ENCODE measurements at places on chromosomes 4 and X.

DNA sequence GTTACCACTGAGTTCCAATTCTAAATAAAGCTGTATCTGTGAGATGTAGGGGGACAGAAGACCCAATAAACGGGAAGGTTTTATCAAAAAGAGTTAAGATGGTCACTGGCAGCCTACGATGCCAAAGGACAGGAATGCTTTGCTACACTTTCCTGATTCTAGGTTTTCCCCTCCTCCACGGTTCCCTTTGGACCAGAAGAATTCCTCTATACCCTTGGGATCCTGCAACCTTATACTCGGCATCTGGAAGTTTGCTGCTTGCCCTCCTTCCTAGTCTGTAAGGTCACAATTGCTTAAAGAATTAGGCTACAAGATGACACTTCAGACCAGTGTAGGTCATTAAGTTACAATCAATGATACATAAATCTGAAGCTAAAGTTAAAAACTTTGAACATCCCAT is 64.3 kb downstream of the SCML2 start:
- no peak for DNase-seq

DNA sequence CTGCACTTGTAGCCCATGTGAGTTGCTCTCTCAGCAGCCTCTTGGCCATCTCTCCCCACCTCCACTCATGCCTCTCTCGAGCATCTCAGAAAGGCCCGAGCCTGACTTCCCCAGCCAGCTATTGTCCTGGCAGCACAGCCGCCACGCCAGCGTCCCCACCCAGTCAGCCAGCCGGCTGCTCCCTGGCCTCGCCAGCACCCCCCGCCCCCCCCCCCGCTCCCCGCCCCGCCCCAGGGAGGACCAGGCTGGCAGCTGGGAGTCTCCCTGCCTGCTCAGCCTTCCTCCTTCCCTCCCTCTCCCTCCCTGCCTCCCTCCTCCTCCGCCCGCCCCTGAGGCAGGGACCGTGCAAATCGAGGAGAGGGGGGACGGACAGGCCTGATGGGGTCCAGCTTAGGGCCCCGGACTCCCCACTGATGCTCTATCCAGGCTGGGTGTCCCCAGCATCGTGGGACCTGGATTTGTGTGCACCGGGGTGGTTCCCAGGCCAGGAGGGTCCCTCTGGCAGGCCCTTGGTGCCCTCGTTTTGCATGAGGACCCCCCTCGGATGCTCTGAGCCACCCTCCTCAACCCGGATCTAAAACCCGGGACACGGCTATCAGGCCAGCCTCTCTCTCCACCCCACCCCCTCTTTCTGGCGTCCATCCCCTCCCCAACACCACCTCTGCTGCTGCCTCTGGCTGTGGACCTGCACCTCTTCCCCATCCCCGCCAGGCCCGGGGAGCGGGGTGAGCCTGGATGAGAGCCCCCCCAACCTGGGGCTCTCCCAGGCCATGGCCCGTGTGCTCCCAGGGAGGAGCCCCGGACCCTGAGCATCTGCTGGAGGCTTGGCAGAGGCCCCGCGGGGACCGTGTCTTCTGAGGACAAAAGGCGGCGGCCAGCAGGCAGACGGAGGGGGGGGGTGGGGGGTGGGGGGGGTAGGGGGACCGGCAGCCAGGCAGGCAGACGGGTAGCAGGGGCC is at the start of gene GPR173:
Gene GPR173 (plus strand): TSS at position 621 of the 958 bp plus-strand sequence. CDS start 27,833 bp downstream, outside the sequence.
- DNase-seq = no peak

DNA sequence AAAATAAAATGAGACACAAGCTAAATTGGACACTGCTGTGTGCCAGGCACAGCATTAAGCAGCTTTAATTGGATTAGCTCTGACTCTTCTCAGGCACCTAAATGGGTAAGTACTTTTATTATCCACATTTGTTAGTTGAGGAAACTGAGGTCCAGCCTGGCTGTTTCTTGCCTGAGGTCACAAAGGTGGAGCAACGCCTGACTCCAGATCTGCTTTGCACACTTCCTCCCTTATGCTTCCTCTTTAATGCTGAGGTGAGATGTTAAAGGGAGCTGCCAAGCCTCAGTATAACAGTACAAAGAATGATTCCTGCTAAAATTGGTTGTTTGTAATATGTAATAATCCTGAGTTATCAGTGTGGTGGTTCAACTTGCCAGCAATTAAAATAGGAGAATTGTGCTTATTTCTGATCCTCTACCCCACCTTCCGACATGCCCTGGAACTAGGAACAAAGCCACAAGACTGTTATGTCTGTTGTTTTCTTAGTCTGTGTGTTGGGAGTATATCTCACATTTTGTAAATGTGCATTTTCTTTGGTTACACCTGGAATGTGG is 74.4 kb downstream of the AFF1 start:
- no peak for DNase-seq

DNA sequence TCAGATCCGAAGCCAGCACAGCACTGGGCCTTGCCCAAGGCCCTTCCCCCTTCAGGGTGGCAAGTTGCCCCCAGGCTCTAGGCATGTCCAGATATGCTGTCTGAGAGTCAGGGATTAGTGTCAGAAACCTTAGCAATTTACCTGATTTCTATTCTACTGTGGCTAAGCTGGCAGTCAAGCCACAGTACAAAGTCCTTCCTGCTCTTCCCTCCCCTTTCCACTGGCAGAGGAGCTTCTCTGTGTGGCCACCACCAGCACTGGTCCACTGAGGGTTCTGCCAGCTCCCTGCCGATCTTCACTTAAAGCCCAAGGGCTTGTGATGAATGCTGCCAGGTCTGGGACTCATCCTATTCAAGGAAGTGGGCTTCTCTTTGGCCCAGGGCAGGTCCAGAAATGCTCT is 324.5 kb upstream of the RPS6KA3 start:
- no peak for DNase-seq

GRCh38 chr4:41551536-41551935 is 13.6 kb downstream of the LIMCH1 start:
- no peak for DNase-seq

- no peak for DNase-seq
Measured at GRCh38 chr4:154234576-154234975, 257.0 kb downstream of the DCHS2 start.

DNA sequence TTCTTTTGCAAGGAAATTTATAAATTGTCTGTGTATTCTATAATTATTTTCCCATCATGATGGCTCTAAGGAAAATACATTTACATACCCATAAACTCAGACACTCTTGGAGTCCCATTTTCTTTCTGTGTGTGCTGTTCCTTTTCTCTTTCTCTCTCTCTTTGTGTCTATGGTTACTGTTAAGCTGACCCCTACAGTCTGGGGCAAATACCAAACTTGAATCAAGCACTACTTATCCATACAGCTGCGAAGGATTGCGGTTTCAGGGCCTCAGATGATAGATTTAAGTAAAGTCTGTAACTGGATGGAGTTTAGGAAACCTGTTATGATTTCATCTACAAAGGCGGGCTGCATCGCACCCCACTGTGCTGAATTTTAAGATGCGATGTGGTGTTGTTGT is 150.2 kb downstream of the SHROOM3 start:
- DNase-seq = no peak

DNA sequence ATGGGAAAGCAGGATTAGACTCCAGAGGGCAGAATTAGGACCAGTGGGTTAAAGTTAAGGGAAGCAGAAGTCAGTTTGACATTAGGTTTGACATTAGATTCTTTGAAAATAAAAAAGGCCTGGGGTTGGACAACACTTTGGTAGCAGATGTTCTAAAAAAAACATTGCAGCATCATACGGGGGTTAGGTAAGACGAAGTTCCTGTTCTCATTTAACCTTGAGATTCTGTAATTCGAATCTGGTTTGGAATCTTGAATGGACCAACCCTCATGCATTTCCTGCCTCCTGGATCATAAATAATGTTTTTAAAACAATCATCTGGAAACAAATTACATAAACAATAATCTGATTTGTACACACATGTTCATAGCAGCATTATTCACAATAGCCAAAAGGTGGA is 181.0 kb downstream of the SHROOM3 start:
- no peak for DNase-seq

DNA sequence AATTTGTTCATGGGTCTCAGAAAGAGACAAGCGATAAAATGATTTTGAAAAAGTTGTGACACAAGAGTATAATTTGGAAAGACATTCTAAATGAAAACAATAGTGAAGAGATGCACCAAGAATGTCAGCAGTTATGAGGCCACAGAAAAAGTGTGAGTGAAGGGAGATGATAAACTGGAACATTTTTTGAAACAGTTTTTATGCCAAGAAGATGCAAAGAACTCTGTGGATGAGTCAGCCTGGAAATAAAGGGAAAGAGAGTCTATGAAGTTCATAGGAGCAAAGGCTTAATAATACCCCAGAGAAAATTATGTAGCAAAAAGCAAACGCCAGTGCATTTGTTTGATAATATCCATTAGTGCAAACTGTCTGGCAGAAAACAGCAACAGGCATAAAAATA is 188.4 kb upstream of the TBC1D9 start:
- DNase-seq = no peak

DNA sequence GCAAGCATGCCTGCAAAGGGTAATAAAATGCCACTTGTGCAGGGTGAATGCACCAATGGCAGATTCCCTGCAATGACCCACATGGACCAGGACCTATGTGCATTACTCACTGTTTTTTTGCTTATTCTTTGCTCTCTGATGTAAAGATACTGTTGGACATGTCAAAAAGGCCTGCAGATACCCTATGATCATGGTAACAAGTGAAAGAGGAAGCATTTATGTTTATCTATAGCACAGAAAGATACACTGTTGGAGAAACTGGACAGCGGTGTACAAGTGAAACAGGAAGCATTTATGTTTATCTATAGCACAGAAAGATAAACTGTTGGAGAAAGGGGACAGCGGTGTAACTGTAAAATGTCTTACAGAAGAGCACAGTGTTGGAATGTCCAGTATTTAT is 127.5 kb downstream of the PAPSS1 start:
- no peak for DNase-seq

- no peak for DNase-seq
Measured at GRCh38 chr4:138409670-138410069, 167.5 kb upstream of the SLC7A11 start.

DNA sequence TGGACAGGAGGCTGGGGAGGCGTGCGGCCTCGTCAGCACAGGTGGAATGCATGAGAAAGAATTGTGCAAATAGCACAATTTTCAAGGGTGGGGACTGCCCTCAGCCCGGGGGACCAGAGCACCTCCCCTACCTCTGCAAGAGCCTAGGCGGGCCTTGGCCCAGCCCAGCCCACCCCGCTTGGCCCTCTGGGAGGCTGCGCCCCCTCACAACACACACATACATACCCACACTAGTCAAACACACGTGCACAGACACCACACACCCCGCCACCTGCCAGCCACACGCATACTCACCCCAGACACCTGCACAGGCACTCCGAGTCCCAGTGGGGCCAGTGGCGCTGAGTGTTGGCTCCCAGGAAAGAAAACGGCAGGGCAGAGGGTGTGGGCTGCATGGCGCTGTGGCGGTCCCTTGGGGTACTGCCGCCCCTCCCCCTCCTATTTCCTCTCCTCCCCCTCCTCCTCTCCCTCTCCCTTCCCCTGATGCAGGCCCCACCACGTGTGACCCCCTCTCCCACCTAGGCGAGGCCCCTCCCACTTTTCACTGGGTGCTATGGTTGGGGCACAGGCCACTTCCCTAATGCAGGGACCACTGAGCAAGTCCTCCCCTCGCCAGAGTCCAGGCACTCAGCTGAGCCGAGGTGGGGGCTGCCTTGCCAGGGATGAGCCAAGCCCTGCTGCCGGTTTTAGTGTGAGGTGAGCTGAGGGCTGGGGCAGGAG is 84.5 kb downstream of the FAM53A start:
- no peak for DNase-seq

- DNase-seq = no peak
Measured at GRCh38 chr4:27412613-27413012, 552.0 kb downstream of the STIM2 start.

DNA sequence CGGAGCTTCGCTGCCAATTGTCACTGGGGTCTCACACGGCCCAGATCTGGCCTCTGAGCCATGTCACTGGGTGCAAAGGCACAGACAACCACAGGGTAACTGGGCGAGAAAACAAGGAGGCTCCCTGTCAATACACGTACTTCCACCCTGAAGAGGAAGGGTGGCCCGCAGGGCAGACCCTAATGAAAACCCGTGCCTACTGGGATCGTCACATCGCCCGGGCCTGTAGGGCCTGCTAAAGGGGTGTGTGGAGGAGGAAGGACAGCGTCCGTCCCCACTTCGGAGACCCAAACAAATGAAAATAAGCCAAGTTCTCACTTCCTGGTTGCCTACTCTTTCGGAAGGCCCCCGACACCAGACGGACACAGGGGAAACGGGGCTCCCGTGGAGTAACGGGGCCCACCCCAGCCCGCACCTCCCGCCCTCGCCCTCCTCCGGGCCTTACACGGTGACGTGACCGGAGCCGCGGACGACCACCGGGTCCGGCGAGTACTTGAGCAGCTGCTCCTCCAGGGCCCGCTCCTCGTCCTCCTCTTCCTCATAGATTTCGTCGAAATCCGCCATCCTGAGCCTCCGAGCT is 578 bp downstream of the CHIC2 start:
- DNase-seq = peak; percentile 49

DNA sequence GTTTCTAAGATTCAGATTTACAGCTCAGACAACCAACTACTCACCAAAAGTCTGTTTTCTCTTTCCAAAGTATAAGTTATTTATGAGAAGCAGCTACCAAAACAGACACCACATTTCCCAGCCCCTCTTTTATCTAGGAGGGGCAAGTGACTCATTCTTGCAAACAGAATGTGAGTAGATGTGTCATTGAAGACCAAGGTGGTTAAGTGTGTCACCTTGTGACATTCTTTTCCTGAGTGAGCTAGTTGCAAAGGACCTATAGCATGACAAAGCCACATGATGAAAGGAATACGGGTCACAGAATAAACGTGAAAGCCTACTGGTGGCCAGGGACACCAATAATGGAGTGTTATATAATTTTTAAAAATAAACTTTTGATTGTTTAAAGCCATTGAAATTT is 50.0 kb downstream of the SLC7A11 start:
- no peak for DNase-seq

DNA sequence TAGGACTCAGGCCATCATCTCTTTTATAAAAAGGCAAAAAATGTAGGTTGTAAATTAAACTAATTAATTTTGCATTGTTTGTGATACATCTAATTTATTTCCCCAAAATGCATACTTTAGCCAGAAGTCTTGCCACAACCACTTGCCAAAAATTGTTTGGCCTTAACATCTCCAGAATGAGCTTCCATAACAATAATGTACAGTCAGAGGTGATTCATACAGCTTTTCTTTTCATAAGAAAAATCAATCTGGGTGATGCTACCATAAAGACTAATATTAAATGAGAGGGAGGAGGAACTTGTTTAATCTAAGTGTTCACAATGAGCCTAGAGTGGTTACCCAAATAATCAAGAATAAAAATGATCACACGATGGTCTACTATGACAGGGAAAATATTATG is 59.3 kb downstream of the AMMECR1 start:
- DNase-seq = no peak
